ENCODE measurements at places on chromosomes 2 and 18.

GRCh38 chr2:121480826-121481225 is 49.9 kb upstream of the RNU4ATAC start:
- no peak for DNase-seq

- no peak for DNase-seq
Observed at GRCh38 chr2:237833546-237833945, 25.9 kb upstream of the RAMP1 start.

DNA sequence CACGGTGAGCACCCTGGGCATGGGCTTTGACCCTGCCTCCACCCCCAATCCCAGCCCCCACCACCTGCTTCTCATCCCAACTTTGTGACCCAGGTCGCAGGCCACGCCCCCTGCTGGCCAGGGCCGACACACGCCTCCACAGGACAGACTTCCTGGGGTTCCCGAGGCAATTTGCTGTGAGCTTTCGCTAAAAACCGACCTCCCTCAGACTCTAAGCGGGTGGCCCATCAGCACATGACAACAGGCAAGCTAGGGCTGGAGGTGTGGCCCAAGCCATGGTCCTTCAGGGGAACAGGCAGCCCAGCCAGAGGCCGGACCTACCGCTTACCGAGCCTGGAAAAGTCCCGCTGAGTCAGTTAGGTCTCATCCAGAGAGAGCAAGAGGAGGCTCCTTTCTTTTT is 31.9 kb downstream of the C1QL2 start:
- no peak for DNase-seq

- DNase-seq, result peak; percentile 86
Observed at GRCh38 chr2:231640641-231641111, 48.0 kb downstream of the TEX44 start.

- no peak for DNase-seq
Observed at GRCh38 chr2:234593636-234594035, 96.8 kb upstream of the ARL4C start.

DNA sequence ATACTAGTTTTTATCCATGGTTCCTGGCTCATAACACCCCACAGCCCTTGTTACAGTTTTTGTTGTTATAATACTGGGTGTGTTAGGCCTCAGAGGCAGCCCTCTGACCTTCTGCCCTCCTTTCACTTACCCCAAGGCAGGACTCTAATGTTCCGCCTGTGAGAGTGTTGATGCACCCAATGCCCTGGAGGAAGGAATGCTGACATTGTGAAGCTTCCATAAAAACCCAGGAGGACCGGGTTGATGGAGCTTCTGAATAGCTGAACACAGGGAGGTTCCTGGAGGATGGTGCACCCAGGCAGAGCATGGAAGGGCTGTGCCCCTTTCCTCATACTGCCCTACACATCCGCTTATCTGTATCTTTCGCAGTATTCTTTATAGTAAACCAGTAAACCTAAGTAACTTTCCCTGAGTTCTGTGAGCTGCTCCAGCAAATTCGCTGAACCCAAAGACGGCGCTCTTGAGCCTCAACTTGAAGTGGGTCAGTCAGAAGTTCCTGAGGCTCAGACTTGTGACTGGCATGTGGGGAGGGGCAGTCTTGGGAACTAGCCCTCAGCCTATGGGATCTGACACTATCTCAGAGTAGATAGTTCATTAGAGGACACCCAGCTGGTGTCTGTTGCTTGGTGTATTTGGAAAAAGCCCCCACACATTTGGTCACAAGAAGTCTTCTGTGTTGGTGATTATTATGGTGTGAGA is 10.4 kb downstream of the STON1 start:
- DNase-seq, result no peak

GRCh38 chr2:156459720-156460119 is 23.5 kb downstream of the GPD2 start:
- DNase-seq, result no peak

All from suprapubic skin (tissue), 4 donors.